Activated T-cell treated with anti-CD3 and anti-CD28 coated beads, Interleukin-2, amount 50 U/mL, for 1 hour (primary cell): ENCODE measurements at places on chromosomes 7 and 10.

- no peak for DNase-seq
Observed at GRCh38 chr10:29240986-29241660, 47.7 kb upstream of the LYZL1 start.

DNA sequence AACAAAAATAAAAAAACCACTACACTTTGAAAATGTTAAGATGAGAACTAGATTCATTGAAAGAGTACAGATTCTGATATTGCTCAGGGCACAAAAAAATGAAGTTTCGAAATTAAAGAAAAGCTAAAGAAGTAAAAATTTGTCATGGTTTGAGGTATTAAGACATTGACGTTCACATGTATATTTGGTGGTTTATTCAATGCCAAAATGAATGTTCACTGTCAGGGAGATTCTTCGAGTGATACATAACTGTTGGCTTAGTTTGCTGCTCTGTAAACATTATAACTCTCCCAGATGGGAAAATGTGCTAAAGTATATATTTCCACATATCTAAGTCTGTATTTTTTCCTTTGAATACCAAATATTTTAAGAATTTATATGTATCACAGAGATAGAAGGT is 345.0 kb downstream of the SEMA3D start:
- DNase-seq: no peak

DNA sequence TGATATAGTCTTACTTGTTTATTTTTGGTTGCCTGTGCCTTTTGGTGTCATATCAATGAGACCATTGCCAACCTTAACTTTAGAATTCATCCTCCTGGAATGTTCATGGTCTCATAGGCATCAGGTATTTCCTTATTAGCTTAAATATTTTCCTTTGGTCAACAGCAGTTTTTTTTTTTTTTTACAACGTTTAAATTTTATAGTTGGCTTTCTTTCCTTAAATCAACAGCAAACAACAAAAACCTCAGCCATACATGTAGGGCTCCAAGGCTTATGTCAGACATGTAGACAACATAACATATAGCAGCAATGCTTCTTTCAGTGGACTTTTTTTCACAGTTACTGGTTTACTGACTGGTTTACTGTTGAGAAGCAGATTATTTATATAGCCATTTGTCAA is 22.7 kb downstream of the ENTPD7 start:
- DNase-seq: no peak

DNA sequence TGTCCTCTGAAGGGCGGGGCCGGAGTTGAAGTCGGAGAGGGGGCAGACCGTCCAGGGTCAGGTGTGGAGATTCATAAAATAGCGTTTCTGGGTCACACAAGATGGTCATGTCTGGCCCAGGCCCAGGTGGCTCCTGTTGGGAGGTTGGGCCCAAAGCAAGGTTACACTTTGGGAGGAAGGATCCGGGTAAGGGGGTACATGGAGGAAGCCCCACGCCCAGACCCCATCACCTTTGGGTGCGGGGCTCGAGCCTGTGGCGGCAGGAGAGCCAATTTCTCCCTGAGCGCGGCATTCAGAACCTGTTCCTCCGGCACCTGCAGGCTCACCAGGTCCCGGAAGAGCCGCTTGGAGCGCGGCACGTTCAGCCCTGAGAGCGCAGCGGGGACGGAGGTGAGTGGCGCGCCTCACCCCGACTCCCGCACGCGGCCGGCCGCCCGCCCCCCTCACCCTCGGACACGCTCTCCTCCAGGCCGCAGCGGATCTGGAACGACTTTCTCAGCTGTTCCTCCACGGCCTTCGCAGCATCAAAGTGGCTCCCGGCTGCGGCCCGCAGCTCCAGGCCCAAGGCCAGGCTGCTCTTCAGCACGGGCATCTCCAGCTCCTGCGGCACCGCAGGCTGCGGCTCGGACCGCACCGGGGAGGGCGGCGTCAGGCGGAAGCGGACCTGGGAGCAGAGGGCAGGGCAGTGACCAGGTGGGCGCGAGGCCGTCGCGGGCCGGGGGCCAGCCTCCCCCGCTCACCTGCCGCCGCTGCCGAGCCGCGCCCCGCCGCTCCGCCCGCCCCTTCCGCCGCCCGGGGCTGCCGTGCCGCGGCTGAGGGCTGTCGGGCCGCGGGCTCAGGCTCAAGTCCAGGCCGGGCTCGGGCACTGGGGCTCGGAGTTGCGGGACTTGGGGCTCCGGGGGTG is 644 bp downstream of the PPP1R35 start:
- DNase-seq: peak; percentile 67

GRCh38 chr7:25726170-25726780 is 425.7 kb upstream of the NFE2L3 start:
- DNase-seq: no peak

- DNase-seq: no peak
Observed at GRCh38 chr10:129770286-129770685, 193.8 kb downstream of the EBF3 start.

DNA sequence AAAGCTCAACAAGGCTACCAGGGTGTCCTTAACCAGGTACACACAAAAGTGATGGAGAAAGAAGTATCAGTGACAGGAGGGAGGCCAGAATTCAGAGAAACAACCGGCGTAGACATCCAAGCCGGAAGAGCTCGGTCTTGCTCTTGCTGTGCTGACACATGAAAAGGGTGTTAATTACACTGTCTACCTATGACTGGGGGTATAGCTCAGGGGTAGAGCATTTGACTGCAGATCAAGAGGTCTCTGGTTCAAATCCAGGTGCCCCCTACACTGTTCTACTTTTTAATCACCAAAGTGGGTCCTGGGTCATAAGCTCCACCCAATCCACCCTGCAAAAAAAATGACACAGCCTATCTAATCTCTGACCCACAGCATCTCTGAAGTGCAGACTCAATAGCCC is 86.9 kb upstream of the ZNF746 start:
- no peak for DNase-seq

DNA sequence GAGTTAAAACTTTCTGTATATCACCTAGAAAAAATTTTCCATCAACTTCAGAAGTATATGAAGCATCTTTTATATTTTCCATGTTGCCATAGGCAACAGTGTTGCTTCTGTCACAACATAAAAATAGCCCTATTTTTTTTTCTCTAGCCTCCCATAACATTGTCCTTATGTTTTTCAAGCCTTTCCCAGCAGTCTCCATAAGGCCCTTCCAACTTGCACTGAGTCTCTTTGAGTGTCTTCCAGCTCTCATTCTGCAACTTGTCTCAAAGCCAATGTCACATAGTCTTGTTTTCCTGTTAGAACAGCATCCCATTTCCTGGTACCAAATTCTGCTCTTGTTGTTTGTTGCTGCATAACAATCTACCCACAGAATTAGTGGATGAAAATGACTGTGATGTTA is 1055.5 kb upstream of the GHITM start:
- no peak for DNase-seq

- no peak for DNase-seq
Observed at GRCh38 chr10:124478515-124478914, 16.9 kb downstream of the LHPP start.

DNA sequence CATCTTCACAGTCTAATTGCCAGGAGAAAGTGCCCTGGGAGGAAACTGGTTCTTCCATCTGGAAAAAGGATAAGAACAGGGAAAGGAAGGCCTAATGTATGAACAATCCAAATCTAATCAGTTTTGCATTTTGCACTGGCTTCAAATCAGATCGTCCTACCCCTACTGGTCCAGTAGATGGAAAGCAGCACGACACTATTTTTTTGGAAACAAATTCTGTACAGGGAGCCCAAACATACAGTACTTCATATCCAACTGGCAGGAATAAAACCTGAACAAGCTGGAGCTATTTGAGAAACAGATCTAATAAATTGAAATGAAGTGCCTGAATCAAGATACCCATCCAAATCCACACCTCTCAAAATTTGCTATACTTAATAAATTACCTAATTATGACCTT is 36.5 kb downstream of the ETV1 start:
- no peak for DNase-seq

GRCh38 chr10:44404741-44405437 is 20.0 kb upstream of the CXCL12 start:
- DNase-seq: no peak

- DNase-seq: no peak
Observed at GRCh38 chr7:31020652-31021051, 31.5 kb upstream of the ADCYAP1R1 start.

GRCh38 chr10:75788394-75789205 is 357.2 kb downstream of the LRMDA start:
- no peak for DNase-seq

DNA sequence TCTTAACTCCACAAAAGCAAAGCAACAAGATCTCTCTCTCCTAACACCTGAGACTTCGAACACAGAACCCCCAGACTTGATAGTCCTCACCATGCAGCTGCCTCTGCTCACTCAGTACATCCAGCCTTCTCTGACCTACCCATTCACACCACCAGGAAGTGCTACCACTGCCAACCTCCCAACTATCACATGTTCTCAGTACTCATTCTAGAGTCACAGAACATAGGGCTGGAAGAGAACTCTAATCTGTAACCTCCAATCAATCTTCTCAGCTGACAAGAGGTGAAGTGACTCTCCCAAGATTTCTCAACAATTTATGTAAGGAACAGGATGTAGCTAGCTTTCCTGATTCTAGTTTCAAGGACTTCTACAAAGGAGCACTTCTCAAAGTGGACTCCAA is 3.8 kb downstream of the NUDCD3 start:
- DNase-seq: no peak

- no peak for DNase-seq
Observed at GRCh38 chr10:18713077-18713476, 53.8 kb downstream of the ARL5B start.
